ENCODE measurements at places on chromosomes 12 and 14. TPM values are rescaled to one million over a fixed set of nuclear protein-coding genes. Genes with fewer than 3 reads are reported as not detected.

- DNase-seq: no peak
These were observed 328.0 kb downstream of the NRXN3 start for GRCh38 chr14:78498062-78498595.

DNA sequence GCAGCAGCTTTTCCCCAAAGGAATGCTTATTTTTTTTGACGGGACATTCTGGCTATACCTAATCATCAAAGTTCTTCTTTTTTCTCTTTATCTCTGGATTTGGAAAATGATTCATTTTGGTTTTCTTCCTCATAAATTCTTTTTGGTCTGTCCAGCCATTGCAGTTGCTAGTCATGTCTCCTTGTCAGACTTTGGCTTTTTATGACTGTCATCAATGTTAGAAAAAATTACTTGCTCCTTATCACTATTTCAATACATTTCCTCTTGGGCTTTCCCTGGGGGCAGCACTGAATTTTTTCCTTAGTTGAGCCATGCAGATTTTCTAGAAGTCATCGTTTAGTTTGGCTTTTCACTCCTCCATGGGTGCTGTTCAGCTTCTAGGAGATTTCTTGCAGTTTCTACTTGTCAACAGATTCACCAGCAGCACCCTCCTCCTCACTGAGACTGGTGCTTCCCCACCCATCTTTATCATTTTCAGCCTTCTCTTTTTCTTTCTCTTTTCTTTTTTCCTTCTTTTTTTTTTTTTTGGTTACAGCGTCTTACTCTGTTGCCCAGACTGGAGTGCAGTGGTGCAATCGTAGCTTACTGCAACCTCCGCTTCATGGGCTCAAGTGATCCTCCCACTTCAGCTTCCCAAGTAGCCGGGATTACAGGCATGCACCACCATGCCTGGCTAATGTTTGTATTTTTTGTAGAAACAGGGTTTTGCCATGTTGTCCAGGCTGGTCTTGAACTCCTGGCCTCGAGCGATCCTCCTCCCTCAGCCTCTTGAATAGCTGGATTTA lies 5.2 kb downstream of the ADIPOR2 start:
- no peak for DNase-seq

- no peak for DNase-seq
These were observed 34.5 kb downstream of the IPO8 start for GRCh38 chr12:30661210-30661609.

GRCh38 chr12:71371122-71371521 lies 68.5 kb upstream of the LGR5 start:
- peak; percentile 16 for DNase-seq

- DNase-seq: no peak
These were observed 1.9 kb upstream of the HOXC5 start for GRCh38 chr12:54030889-54031471.

DNA sequence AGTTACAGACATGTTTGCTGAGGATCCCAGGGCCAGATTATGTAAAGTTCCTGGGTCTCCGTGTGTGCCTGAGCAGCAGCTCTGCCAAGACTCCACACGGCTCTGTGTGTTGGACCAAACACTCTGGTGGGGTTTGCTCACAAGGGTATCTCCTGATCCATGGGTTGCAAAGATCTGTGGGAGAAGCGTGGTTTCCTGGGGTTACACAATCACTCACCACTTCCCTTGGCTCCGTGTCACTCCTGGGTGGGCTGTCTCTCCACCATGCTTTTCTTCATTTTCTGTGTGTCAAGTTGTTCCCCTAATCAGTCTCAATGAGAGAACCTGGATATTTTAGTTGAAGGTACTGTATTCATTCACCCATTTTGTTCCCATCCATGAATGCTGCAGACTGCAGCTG lies 1088.8 kb downstream of the FSCB start:
- DNase-seq: peak; percentile 7

GRCh38 chr12:117521346-117521745 lies 159.9 kb upstream of the NOS1 start:
- DNase-seq: no peak

GRCh38 chr14:75068294-75069120 lies 934 bp upstream of the ZC2HC1C start:
- peak; percentile 3 for DNase-seq

DNA sequence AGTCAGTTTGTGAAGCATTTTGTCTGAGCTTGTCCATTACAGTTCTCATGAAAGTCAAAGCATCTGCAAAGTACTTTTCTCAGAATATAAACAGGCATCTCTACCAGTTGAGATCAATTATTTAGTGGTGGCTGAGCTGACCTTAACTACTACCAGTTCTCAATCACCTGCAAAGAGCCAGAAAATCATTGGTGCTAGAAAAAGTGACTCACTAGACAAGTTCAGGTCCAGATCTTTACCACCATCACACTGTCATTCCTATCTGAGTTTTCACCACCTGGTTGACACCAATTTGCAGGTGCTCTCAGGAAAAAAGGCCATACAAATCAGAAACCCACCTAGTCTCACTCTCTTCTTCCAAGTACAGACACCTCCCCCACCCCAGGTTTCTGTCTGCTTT lies 33.3 kb downstream of the ITPR2 start:
- DNase-seq: no peak

DNA sequence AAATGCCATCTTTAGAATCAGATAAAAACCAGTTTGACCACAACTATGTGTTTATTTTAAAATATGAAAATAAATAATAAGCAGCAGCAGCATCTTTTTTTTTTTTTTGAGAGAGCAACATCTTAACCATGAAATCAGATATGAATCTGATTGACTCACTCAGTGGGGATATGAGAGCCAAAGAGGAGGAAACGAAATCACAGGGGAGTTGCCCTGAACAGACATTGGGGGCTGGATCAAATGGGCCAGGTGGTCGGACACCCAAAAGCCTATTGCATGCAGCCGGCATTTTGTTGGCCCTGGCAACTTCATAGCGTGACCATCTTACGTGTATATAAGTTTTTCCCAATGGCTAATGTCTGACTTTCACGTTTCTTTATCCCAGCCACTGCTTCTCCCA lies 321.1 kb downstream of the NPAS3 start:
- no peak for DNase-seq

DNA sequence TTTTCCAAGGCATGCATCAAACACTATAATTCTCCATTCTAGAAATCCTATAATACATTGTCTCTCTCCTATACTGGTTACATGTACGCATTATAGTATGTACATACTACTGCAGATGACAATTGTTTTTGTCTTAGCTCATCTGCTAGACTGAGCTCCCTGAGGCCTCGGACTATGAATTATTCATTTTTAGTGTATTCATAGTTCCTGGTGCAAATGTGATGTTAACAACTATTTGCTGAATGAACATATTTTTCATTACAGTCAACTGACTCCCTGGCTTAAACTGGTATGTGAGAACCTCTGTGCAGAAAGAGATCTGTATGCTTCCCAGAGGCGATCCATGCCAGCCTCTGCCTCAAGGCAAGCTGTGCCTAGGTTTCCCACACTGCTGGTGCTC lies 91.8 kb upstream of the PARP11 start:
- DNase-seq: no peak

DNA sequence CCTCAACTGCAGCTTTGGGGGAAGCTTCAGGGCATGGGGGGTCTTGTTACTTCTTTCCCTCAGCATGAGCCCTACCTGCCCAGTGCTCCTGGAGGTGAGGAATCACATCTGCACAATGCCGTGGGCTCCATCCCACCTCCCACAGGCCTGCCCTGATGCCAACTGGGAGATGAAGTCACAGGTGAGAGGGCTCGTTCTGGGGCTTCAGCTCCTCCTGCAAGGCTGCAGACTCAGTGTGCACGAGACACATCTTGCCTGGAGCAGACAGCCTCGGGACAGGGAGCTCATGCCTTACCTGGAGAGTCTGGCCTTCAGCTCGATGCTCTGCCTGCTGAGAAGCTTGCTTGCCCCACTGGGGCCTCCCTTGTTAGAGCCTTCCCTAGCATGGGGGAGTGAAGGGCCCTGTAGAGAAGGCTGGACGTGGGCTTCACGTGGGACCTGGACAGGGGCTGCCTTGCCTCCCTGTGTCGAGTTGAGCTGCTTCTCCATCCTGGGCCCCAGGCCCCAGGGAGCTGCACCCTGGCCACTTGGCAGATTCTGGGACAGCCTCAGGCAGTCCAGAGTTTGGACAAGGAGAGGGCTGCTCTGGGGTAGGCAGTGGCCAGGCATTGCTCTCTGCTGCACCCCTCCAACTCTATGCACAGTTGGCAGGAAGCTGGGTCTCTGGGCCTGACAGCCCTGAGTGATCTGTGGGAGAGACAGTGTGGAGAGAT lies 171.4 kb downstream of the KIF26A start:
- DNase-seq: no peak

DNA sequence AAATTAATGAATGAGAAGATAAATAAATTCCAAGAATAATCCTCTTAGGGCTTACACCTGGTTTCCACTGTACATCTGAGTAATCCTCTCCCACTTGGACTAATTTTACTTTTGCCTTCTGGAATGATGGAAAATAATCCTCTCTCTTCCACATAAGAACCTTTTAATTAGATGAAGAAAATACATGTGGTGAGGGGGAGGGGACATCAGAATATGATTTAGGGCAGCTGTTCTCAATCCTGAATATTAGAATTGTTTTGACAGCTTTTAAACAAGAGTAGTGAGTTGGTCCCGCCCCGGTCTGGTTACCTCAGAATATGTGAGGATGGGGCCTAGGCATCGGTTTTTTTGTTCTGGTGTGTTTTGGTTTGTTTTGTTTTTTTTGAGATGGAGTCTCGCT lies 51.5 kb downstream of the HECTD4 start:
- no peak for DNase-seq

DNA sequence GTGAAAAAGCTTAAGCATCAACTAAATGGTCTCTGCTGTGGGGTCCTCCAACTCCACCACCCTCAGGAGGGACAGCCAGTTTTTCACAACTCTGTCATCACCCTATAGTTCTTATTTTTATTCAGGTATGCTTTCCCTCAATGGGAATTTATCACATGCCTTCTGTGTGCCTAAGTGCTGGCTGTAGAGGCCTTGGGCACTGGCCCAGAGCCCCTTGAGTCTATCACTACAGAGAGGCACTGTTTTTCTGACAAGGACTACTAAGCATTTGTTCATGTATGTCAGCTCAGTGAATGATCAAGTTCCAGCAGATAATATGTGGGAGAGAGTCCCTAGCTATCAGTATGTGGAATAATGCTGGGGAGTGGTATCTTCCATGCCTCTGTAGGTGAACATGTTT lies 463.9 kb downstream of the NPAS3 start:
- DNase-seq: no peak

DNA sequence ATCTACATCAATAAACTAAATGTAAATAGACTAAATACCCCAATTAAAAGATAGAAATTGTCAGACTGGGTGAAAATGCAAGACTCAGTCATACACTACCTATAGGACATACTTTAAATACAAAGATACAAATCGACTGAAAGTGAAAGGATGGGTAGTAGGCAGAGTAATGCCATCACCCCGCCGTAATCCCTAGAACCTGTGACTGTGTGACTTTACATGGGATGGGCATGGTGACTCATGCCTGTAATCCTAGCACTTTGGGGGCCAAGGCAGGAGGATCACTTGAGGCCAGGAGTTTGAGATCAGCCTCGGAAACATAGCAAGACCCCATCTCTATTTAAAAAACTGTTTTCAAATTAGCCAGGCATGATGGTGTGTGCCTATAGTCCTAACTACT lies 2.6 kb upstream of the EVL start:
- DNase-seq: no peak

DNA sequence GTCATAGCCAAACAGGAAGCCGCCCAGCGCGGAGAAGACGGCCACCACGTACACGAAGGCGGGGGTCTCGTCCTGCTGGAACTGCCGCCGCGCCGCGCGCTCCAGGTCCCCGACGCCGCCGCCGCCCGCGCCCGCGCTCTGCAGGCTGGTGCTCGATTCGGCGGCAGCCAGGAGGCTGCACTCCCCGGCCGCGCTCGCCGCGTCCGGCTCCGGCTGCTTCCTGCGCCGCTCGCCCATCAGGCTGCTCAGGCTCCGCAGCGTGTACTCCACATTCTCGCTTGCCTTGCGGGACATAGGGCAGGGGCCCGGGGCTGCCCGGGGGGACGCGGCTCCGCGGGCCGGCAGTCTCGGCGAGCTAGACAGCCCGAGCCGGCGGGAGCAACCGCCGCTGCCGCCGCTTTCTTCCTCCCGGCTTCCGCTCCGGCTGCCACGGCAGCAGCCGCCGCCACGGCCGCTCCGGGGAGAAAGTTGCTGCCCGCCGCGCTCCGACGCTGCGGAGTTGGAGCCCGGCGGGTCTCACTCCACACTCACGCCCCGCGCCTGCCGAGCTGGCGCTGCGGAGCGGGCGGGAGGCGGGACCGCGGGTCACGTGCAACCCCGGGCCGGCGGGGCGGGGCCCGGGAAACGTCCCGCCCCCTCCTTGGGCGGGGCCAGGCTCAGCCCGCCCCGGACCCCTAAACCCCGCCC lies at the start of gene SLC2A13:
SLC2A13 (minus strand) TSS at position 567 of the 687 bp plus-strand sequence; CDS start at position 294, 273 bp downstream.
- DNase-seq: peak; percentile 52

GRCh38 chr14:58941629-58942028 lies 246.8 kb upstream of the DAAM1 start:
- no peak for DNase-seq

GRCh38 chr14:101839236-101839635 lies 77.7 kb downstream of the PPP2R5C start:
- no peak for DNase-seq

- peak; percentile 35 for DNase-seq
These were observed 9.6 kb downstream of the PLXNC1 start for GRCh38 chr12:94157981-94158411.

- DNase-seq: no peak
These were observed 34.0 kb downstream of the ALG10B start for GRCh38 chr12:38350342-38351174.

GRCh38 chr14:93108105-93108504 lies 7.6 kb downstream of the ITPK1 start:
- no peak for DNase-seq

GRCh38 chr12:25558586-25558985 lies 5.5 kb upstream of the LMNTD1 start:
- DNase-seq: peak; percentile 61

GRCh38 chr12:86712425-86712843 lies 456.2 kb upstream of the MGAT4C start:
- DNase-seq: peak; percentile 95

DNA sequence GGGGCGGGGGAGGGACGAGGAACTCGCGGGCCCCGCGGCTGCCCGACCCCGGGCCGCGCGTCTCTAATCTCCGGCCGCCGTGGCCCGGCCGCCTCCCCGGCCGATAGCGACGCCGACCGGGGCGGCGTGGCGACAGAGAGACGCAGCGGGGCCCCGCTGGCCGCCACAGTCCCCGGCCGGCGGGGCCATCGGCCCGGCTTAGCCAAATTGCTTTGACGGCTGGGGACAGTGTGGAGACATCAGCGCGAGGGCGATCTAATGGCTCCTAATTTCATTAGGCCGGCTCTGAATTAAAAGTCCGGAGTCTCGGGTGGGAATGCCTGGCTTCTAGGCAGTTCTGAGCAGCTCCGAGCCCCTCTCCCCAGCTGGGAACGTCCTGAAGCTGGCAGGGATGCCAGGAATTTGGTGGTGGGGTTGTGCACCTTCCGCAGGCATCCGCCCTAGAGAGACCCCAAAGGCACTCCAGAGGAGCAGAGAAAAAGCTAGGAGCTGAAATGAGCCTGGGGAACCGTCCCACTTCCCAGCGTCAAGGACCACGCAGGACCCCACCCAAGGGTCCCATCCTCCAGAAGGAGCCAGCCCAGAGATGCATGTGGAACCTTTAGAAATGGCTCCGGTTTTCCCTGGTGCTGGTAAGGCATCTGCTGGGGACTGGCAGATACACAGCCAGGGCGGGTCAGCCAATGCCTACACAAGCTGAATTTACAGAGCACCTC lies 9.6 kb downstream of the TBX5 start:
- no peak for DNase-seq

The KLRG1 gene
- total RNA-seq: 2.3 TPM

The APOLD1 gene
- total RNA-seq: 2.8 TPM

The NKX2-1 gene
- total RNA-seq: not detected

The PLEKHD1 gene
- total RNA-seq: not detected

The RPS29 gene
- 5,147 TPM for total RNA-seq

The RAP1B gene
- total RNA-seq: 229 TPM

The LALBA gene
- total RNA-seq: not detected

Measured in HT1080 (cell line).